ENCODE measurements at places on chromosomes 6 and 20.
A peak's percentile ranks its signal among the peaks of the same experiment; 100 is the strongest.

DNA sequence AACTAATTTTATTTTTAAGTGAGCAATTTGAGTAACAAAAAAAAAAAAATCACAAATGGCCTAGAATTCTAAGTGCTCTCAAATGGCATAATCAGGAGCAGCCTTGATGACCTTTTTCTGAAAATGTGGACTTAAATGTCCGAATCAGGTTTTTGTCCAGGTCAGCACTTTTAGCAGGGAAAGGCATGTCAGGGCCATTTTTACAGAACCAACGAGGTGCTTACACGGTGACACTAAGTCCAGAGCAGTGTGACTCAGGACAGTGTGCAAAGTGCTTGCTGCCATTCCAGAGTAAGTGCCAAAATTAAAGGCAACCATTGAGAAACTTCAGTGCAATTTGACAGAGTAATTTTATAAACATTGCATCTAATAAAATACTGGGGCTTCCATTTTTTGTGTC lies 127.8 kb downstream of the KIF16B start:
- no peak for DNase-seq

- no peak for DNase-seq
Observed at GRCh38 chr6:111997853-111998208, 56.1 kb upstream of the CCN6 start.

GRCh38 chr6:83613378-83613777 lies 95.5 kb downstream of the SNAP91 start:
- no peak for DNase-seq

DNA sequence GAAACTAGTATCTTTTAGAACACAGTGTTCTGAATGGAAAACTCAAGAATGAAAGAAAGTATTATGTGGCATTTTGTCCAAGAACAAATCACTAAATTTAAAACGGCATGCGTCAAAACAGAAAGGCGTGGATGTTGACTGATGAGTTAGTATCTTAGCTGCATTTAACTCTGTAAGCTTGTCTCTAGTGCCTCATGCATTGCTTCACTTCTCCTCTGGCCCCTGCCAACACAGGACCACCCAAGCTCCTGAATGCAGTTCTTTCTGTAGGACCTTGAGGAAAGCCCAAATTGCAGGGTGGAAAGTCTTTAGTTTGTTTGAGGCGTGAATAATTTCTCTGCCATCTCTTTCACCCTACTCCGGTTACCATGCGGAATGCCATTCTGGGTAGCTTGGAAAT lies 632.2 kb downstream of the COL12A1 start:
- DNase-seq, result no peak

DNA sequence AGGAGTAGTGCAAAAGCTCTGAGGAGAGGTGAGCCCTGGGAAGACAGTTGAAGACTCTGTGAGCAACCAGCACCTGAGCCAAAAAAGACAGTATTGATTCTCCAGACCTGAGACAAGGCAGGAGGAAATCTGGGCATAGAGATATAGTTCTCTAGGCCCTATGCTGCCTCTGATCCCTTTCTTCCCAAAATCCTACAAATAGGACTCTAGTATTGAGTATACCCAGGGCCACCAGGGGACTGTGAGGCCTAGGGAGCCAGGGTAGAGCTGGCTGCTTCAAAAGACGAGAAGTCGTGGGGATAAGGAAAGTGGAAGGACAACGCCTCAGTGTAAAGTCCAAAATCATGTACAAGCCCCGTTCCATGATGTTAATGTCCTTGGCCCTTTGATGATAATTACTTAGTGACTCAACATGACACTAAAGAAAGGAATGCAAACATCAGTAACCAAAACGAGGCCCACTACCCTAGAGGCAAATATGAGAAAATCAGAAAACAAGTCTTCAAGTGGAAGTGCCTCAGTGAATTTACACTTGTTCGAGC lies 197.3 kb upstream of the PROKR2 start:
- DNase-seq, result no peak

DNA sequence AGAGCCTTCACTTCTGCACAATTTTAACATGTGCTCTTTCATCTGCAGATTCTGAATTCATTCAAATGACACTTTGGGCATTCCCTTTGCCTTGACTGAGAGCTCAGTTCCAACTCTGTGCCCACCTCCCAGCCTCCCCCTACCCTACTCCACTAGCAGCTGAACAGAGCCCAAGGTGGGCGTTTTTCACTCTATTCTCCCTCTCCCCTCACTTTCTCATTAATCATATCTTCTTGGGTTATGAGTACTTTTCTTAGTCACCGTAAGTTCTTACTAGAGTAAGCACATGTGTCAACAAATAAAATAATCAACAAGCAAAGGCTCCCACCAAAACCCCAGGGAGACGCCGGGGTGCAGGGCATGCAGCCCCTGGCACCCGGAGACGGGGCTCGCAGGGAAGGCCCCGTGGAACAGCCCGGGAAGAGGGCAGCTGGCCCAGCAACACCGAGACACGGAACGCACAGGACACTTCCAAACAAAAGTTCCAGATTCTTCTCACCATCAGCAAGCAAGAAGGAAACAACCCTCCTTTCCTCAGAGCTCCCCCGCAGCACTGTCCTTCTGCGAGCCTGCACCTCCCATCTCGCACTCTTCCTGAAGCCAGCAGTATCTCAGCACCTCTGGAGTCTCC lies 34.1 kb downstream of the TAF4 start:
- no peak for DNase-seq

DNA sequence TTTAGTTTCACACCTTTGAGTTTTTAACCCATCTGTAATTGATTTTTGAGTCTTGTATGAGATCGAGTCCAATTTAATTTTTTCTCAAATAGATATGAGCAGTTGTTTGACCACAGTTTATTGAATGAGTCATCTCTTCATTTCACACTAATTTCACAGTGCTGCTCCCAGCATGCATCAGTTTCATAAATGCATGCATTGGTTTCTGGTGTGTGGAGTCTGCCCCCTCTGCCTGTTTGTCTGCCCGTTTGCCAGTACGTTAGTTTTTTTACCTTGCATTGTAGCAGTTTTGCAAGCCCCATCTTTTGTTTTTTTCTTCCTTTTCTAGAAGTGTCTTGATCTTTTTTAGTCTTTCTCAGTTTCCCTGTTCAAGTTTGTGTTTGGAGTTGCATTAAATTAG lies 11.9 kb downstream of the SLX4IP start:
- DNase-seq, result no peak

DNA sequence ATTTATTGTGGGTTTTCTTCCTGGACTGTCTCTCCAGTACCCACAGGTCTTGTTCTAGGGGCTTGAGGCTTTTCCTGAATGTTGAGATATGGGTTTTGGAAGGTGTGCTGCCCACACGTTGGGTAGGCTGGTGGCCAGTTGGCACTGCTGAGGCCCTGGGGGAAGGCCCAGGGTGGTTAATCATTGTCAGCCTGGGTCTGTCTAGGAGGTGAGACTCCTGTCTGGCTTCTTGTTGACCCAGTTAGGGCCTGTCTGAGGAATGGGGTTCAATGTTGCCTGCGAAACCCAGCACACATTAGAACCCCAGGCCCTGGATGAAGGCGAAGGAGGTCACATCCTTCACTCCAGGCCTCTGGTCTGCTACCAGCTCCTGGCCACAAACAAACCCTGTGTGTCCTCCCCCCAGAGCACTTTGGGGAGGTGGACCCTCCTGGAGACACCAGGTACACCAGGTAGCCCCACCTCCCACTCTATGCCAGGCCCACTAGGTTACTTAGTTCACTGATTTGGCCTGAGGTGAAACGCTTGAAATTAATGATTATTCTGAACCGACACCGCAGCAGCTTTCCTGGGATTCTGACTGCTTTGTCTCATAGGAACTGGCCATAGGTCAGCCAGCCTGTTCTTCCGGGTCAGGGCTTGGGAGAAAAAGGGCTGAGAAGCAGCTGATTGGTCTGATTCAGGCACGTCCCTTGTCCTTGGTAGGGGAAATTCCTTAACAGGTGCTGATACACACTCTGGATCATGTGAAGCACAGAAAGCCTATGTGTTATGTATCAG lies 15.2 kb downstream of the DNMT3B start:
- DNase-seq, result no peak

DNA sequence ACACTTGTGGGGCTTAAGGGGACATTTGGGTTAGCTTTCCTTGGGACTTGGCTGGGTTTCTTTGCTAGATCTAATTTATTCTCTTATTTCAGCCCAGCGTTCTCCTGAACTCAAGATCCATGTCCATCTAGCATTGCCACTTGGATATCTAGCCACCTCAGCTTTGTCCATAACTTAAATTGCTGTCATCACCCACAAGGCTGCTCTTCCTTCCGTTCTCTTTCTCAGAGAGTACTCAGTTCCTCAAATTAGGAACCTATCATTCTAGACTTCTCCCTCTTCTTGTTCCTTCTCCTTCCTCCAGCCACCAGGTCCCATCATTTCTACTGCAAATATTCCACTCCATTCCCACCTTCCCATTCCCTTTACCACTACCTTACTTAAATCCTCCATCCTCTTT lies 4.3 kb downstream of the SMIM26 start:
- DNase-seq, result peak; percentile 51

- DNase-seq, result no peak
Observed at GRCh38 chr6:26300828-26301227, 64.2 kb upstream of the BTN3A2 start.

GRCh38 chr6:87396595-87397392 lies 11.0 kb upstream of the CFAP206 start:
- peak; percentile 47 for DNase-seq

DNA sequence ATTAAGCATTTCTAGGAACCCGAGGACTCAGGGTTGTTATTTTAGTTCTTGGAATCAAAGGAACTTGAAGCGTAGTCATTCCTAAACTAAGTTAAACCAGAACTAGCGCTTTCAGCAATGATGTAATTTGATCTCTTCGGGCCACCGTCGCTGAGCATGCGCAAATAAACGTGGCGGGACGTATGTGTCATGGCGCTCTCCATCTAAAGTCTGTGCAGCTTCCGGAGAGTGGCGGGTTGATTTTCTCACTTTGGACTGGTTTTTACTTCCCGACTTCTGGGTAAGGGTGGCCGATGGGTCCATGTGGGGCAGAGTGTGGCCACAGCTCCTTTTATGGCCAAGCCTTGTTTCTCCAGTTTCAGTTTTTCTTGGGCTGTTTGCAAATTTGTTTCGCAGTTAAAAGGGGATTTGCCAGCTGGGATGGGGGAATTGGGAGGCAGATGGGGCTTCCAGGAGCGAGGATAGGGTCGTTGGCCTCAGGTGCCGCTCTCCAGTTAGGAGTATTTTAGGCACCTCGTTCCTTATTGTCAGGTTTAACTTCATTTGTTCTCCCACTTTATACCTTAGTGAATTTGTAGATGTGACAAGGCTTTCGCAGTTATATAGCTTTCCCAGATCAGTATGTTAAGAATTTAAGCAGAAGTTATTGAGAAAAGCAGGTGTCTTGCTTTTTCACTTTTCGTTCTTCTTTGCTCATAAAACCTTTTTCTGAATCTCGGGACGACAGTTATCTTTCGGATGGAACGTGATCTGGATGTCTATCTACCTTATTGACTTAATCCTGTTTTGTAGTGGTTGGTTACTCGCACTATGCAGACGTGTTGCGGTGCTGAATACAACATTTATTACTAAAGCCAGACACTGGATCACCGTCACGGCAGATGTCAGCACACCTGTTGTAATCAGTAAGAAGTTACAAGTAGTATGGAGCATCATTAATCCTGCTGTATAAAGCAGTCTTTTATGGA lies at the start of gene CDKAL1:
Gene CDKAL1, plus strand, starts transcription at position 163 of the 968 bp plus-strand sequence. CDS start 11,894 bp downstream, outside the sequence.
- DNase-seq, result peak; percentile 96

- DNase-seq, result no peak
Observed at GRCh38 chr6:39684790-39685488, 40.3 kb downstream of the KIF6 start.

GRCh38 chr20:23257848-23258746 lies 92.5 kb upstream of the NXT1 start:
- DNase-seq, result peak; percentile 82

DNA sequence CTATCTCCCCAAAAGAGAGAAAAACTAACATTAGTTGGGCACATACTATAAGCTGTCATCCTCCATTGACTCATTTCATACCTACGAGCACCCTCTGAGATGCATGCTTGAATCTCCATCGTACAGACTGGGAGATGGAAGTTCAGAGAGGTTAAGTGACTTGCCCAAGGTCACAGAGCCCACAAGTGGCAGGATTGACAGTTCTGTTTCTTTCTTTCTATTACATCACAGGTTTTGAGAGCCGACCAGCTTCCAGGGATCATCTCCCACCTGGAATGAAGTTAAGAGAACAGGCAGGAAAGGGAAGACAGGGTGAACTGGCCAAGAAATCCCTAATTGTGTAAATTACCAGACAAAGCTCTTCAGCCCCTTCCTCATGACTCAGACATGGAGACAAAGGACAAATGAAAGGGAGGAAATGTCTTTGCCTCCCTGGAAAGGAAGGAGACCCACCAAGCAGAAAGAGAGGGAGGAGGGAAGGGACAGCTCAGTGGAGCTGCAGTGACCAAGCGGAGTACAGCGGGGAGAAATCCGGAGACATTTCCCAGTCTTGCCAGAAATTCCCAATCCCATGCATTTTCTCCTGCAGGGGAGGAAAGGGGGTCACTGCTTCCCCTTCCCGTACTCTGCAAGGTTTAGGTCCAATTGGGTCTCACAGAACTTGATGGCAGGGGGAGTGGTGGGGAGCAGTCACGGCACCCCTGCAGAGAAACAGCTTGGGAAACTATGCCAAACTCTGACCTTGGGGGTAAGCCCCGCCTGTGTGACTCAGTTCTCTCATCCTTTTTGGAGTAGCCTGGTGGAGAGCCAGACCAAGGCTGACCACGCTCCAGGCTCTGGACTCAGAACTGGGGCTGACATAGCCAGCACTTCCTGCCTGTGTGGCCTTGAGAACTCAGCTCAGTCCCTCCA lies 154.3 kb downstream of the ANKRD60 start:
- DNase-seq, result no peak

- no peak for DNase-seq
Observed at GRCh38 chr6:131976545-131977061, 25.4 kb upstream of the CCN2 start.

- DNase-seq, result no peak
Observed at GRCh38 chr6:76466286-76466685, 393.8 kb upstream of the IMPG1 start.

DNA sequence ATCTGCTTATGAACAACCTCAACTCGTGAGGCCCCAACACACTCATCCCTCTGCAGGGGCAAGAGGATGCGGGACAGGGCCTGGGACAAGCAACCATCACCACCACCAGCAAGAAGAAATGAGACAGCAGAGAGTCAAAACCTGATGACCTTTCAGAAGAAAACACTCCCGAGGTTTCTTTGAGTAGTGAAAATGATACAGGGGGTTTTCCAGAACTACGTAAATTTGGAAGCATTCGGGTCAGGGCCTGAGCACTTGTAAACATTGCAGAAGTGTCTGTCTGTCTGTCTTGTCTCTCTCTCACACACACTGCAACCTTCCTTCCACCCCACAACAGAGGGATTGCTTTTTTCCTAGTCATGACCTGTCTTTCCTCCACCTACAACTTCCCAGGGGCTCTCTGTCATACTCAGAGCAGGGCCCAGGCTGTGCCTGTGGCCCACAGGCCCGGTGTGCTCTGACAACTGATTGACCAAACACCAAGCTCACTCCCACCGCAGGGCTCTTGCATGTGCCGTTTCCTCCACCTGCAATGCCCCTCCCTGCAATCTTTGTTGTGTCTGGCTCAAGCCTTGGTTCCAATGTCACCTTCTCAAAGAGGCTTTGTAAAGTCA lies 90.9 kb downstream of the BMP7 start:
- DNase-seq, result peak; percentile 2

- no peak for DNase-seq
Observed at GRCh38 chr6:36697481-36697903, at the start of gene RAB44. TSS of gene RAB44 (plus strand) at chr6:36697826. CDS start at chr6:36704236, 6,410 bp downstream.

- no peak for DNase-seq
Observed at GRCh38 chr6:132412656-132413498, 11.6 kb upstream of the MOXD1 start.

All from inflammatory macrophage treated with lipopolysaccharide for 1 hour (primary cell).